Astrocyte of the hippocampus (primary cell): ENCODE measurements at places on chromosomes 6 and 20.

DNA sequence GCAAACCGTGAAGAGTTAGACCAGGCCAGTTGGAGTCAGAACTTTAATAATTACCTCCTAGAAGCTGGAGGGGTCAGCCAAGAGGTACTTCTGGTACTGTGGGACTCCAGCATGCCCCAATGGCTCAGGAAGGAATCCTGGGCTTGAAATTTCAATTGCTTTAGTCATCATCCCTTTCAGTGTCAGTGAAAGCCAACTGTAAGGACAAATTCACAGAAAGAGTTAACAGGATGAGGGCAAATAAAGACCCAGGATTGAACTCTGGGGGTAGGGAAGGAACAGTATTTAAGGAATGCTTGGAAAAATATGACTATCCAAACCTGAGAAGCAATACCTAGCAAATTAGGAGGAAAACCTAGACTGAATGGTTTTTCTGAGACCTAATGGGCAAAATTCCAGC is 735.1 kb upstream of the MARCKS start:
- DNase-seq = peak; percentile 96

- DNase-seq = no peak
These were observed 167.1 kb upstream of the ATXN1 start for GRCh38 chr6:16928387-16928786.

DNA sequence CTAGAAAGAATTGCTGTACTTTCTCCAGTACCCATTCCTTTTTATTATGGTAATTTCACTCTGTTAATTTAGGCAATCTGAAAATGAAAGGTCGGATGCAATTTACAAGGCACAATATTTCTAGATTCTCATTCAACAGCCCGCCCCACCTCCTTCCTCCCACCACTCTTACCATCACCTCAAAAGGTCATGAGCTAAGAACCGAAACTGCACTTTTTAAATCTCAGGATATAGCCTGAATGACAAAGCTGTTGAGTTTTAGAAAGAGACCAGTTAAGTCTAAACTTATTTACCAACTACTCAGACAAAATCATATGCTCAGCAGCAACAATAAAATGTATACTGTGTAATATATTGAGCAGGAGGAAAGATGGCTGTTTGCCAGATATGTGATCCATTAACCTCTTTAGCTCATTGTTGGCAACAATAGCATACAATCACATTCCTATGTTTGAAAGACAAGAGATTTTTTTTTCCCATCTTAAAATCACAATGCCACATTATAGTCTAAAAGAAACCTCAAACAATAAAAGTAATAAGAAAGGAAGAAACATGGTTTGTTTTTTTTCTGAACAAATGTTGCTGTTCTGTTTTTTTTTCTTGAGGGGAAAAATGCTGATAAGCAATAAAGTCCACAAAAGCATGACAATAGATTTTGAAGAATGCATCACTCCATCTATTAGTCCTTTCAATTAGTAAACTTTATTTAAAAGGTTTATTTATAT is 1.6 kb upstream of the HS3ST5 start:
- DNase-seq = no peak

GRCh38 chr20:17904027-17904426 is 64.6 kb downstream of the SNX5 start:
- DNase-seq = no peak

GRCh38 chr6:136968837-136969236 is 46.7 kb downstream of the SLC35D3 start:
- DNase-seq = no peak

GRCh38 chr6:144346719-144347447 is 61.7 kb downstream of the UTRN start:
- peak; percentile 79 for DNase-seq

DNA sequence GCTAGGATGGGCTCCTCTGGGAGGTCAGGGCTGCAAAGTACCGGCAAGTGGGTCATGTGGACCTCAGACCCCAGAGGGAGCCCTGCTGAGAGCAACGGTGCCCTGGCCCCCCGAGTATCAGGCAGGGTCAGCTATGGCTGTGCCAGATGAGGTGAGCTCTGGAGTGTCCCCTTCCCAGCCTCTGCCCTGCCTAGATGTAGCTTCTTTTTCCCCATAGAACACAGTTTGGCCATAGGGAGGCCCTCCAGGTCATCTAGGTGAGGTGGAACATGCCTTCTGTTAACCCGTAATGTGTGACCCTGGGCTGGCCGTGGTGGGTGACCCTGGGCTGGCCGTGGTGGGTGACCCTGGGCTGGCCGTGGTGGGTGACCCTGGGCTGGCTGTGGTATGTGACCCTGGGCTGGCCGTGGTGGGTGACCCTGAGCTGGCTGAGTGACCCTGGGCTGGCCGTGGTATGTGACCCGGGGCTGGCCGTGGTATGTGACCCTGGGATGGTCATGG is 21.2 kb upstream of the PCMTD2 start:
- no peak for DNase-seq

GRCh38 chr6:14092316-14092715 is 25.3 kb upstream of the CD83 start:
- no peak for DNase-seq

DNA sequence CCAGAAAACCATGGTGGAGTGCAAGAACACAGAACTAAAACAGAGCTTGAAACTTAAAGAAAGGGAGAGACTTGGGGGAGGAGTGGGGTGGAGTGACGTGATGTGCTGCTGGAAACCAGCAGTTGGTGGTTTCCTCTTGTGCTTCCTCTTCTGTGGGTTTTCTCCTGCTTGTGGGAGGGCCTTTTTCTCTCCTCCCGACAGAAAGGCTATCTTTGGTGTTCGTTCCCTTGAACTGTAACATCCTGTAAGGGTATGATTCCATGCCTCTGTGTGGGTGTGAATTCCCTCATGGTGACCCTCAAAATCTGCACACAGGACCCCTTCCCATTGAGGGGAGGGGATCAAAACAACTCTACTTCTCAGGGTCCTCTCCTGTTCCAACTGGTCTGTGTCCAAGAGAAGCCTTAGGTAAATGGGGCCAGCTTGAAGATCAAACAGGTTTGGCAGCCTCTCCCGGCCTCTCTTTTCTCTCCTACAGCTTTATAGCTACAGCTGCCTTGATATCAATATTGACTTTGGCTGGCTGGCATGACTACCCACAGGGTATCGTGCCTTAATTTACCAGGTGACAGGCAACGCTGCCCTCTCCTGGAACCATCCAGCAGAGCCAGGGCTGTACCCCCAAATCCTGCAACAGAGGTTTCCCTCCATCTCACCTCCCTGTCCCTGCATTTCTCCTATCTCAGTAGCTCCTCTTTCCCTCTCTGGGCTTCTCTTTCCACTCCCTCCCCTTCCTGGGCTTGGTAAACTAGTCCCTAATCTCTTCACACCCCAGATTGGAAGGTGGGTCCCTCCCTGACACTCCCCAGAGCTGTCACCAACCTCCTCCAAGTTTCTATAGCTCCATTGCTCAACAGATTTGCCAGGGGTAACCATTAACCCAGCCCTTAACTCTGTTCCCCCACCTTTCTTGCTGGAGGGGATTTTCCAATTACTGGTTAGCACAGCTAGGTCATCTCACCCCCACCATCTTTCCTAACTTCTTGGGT is 1.5 kb upstream of the MSH5 start:
- DNase-seq = peak; percentile 75

DNA sequence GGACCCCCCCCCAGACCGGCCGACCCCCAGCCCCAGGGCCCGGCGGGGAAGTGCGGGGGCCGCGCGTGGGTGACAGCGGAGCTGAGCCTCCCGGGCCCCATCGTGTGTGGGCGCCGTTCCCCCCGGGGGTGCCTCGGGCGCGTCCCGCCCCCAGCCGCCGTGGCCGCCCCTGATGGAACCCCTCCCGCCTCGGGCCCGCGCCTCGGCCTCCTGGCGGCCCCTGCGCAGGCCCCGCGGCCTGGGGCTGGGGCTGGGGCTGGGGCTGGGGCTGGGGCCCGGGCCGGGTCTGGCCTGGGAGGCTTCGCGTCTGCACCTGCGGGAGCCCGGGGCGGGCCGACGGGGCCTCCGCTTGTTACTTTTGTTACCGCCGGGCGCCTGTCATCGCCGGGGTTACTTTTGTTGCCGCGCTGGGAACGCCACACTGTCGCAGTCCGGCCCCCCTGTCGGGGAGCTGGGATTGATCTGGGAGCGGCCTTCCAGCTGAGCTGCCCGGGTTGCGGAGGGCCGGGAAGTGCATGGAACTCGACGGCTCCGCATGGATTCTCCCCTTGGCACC is 598 bp downstream of the OGFR start:
- DNase-seq = peak; percentile 36

GRCh38 chr6:133645966-133646740 is 242.8 kb upstream of the TCF21 start:
- peak; percentile 94 for DNase-seq

GRCh38 chr20:47146686-47147085 is 209.8 kb downstream of the ZMYND8 start:
- peak; percentile 85 for DNase-seq

DNA sequence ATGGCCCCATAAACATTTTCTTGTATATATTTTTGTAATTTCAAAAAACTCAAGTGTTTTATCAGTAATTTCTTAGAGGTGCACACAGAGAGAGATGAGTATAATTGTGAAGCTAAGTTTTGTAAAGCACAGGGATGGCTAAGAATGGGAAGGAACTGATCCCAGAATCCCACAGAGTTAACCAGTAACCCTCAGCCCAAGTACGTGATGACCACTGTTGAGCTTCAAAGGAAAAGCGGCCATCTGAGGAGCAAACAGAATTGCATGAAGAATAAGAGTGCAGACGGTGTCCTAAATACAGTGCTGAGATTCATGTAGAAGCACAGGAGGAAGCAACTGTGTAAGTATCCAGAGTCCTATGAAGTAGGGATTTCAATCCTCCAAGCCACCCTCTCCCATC is 28.1 kb upstream of the HLA-C start:
- no peak for DNase-seq

DNA sequence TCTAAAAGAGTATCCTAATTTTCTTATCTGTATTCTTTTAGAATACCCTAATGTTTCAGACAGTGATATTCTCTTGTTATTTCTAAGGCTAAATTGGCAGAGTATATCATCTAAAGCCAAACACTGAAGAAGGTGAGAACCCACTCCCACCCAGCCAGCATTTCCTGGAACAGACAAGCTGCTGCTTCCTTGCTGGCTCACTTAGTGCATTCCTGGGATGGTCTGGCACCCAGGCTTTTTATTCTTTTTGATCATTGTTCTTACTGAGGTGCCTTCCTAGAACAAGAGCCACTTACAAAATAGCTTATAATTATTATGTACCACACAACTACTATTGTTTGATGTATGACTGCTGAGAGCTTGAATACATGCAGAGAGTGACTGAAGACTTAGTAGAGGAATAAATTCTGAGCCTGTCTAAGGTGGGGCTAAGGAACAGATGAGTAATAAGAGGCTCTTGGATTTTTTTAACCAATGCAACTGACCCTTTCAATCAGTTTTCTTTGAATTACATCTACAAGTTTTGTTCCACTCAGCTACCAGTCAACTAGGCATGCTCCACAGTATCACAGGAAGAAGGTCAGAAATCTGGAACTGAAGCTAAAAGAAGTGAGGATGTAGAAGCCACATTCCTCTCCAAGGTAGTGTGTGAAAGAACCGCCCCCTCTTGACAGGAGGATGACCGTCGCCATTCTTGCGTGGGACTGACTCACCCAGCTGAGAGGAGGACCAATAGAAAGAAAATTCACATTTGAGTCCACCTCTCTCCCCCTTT is 30.1 kb downstream of the PRPH2 start:
- peak; percentile 89 for DNase-seq

GRCh38 chr6:7175462-7175861 is 67.7 kb downstream of the RREB1 start:
- DNase-seq = peak; percentile 61

- no peak for DNase-seq
These were observed 49.1 kb downstream of the MAP7 start for GRCh38 chr6:136501096-136501495.

DNA sequence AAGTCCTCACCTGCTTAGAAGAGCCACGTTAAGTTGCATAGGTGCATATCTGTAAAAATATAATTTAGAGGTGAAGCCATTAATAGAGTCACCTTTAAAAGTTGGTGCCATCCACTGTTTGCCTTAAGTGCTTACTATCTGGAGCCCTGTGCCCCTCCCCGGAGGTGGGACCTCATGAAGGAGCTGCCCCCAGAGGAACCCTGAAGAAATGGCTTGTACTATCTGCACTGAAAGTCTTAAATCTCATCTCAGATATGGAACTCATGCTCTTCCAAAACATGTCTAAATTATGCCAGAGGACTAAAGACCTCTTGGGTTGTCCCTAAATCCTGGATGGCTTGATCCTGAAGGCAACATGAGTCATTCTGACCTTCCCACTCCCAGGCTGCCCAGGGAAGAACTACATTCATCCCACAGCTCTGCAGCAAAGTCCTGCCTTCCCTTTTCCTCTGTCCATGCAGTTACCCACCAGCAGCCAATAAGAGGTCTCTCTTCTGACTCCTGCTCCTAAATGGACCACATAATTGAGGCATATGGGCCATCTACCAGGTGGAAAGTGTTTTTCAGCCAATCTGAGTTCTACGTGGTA is 85.3 kb downstream of the ASXL1 start:
- no peak for DNase-seq

DNA sequence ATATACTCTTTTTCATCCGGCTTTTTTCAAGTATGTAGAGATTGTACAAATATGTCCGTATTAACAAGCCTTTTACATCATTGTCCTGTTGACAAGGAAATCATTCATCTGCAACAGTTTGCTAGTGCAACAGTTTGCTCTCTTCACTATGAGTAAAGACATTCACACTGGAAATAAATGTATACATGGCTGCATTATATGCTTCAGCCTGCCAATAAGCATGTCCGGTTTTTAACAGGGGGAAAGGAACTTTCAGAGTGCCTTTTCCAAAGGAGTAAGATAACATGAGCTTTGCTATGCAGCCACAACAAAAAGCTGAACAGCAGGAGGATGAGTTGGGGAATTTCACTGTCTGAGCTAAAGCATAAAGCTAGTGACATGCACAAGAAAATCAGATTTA is 99.4 kb upstream of the ADTRP start:
- DNase-seq = no peak

- DNase-seq = no peak
These were observed 55.2 kb upstream of the TAGAP start for GRCh38 chr6:159099961-159100360.

DNA sequence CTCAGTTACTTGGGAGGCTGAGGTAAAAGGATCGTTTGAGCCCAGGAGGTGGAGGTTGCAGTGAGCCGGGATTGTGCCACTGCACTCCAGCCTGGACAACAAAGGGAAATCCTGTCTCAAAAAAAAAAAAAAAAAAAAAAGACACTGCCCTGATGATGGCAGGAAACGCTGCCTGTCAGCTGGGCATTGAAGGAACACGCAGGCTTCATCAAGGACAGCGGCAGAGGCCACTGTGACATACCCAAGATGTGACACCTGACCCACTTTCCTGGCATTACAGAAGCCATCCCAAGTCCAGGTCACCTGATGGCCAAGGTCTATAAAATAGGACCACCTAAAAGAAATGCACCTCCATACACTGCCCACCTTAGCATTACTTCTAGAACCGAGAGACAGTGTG is 75.9 kb downstream of the RIPOR3 start:
- no peak for DNase-seq

GRCh38 chr6:31169123-31169857 is 1.2 kb downstream of the POU5F1 start:
- DNase-seq = no peak

GRCh38 chr6:137040393-137040792 is 4.4 kb downstream of the IL20RA start:
- DNase-seq = no peak
